HuH-7 (cell line): ENCODE measurements at places on chromosomes 1 and 21.

GRCh38 chr1:10714337-10715114, 81.9 kb downstream of the CASZ1 start:
- no peak for DNase-seq

DNA sequence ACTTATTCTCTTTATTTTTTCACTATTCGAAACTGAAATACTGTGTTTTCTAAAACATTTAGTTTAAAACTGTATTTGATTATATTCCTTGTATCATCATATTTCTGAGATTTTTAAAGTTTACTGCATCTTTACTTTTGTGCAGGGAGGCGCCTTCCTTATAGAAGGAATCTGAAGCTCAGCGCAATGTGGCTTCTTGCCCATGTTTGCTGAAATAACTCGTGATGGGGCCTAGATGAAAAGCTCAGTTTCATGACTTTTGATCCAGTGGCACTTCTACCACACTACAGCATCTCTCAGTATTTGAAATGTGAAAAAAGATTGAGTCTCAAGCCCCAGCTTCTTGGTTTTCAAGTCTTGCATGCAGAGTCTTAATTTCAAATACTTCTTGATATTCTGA, 28.4 kb downstream of the CACHD1 start:
- no peak for DNase-seq

DNA sequence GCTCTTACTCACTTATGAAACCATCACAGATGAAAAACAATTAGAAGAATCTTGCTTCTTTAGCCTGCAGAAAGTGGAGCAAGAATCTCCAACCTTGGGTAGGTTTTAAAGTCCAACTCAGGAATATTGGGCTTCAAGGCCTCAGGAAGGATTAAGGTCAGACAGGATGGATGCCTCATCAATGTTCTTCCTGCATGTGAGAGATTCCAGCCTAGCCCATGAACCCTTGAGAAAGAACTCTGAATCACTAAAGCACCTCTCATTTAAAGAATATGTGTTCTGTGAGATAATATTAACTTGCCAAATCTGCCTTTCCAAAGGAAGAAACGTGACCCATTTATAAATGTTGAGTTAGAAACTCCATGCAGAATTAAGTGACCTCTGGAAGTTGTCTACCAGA, 345.2 kb upstream of the CAMK1G start:
- no peak for DNase-seq

- no peak for DNase-seq
These were observed 977 bp downstream of the TRAF3IP3 start for GRCh38 chr1:209756615-209757445.

DNA sequence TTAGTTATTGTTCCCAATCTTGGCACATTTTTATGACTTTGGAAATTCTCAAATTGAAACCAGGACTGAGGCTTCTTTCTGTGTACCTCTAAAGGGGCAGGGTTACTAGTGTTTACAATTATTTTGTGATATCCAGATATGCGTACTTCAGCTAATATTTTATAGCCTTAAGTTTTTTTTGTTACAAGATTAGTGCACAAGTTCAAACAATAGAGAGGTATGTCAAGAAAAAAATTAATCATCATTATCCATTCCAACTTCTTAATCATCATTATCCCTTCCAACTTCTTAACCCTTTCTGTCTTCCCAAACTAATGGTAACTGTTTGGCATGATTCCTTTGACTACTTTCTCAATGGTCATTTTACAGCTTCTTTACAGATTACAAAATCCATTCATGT, 272.9 kb upstream of the C1orf105 start:
- DNase-seq, result no peak

GRCh38 chr1:224644553-224645154, 28.5 kb downstream of the CNIH3 start:
- peak; percentile 66 for DNase-seq

DNA sequence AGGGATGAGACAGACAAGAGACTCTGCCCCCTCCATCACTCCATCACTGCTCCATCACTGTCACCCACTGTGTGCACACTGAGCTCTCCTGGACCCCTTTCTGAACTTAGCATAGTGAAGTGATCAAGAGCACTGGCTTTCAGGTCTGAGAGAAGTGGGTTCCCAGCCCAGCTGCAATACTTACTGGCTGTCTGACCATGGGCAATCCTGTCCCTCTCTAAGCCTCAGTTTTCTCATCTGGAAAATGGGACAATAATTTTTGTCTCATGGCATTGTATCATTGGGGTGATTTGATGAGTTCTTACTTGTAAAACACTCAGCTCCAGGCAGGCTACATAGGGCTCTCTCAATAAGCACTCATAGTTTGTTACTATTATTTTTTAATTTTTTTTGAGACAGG, 7.5 kb upstream of the RPS6KA1 start:
- DNase-seq, result no peak

DNA sequence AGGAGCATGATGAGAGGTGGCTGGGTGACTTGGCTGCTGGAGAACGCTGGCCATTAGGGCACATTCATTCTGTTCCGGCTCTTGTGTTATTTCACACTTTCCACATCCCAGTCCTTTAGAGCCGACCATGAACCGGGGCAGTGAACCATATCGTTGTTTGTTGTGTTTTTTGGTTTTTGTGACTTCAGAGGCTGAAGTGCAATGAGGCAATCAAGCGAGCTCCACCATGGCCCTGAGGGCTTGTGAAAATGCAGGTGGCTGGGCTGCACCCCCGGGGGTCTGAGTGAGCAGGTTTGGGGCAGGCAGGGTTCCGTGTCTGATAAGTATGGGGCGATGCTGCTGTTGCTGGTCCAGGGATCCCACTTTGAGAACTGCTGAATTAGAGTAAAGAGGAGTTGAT, 23.7 kb downstream of the ABCG1 start:
- no peak for DNase-seq

- no peak for DNase-seq
These were observed 66.7 kb downstream of the MAGI3 start for GRCh38 chr1:113456967-113457366.

- DNase-seq, result no peak
These were observed 50.5 kb downstream of the PRKCZ start for GRCh38 chr1:2100780-2101108.

DNA sequence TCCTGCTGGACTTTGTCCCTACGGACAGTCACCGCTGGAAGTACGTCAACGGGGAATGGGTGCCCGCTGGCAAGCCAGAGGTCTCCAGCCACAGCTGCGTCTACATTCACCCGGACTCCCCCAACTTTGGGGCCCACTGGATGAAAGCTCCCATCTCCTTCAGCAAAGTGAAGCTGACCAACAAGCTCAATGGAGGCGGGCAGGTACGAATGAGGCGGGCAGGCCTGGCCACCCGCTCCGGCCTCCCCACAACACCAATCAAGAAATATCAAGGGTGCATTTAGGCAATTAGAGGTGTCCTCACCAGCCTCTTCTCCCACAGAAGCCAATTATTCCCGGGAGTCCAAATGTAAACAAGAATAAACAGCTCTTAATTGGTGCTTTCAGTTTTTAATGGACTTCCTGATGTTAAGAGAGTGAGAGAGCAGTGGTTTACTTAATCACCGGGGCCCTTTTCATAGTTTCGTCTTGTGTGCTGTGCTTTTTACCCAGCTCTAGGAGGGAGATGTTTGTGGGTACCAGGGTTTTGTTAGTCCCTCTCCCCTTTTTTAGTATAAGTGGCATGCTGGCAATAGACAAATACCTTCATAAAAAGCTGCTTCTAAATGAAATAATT, 10.7 kb downstream of the TBX19 start:
- DNase-seq, result no peak

DNA sequence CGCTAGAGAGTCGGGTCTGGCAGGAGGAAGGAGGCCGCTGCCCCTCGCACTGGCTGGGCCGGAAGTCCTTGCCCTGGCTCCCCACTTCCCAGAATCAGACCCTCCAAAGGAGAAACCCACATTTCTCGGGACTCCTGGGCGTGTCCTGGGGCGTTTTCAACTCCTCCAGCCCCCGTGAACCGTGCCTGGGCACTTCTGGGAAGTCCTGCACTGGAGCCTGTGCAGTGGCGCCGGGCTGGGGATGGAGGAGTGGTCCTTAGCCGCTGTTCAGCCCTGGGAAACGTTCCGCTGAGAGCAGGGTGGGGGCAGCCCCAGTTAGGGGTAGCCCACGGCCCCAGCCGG, 3.0 kb downstream of the IGSF21 start:
- no peak for DNase-seq

DNA sequence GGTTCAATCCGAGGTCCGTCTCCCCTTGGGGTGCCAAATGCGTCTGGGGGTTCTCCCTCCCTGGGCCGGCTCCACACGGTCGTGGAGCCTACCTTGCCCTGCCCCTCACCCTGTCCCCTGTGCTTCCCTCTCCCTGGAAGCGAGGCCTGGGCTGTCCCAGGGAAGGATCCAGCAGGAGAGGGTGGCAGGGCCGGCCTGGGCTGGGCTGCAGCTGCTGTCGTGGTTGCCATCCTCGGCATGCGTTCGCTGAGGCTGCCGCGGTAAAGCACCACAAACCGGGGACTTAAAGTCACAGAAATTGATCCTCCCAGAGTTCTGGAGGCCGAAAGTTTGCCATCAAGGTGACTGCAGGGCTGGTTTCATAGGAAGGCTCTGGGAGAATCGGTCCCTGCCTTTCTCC, 123.0 kb upstream of the TMPRSS2 start:
- no peak for DNase-seq

DNA sequence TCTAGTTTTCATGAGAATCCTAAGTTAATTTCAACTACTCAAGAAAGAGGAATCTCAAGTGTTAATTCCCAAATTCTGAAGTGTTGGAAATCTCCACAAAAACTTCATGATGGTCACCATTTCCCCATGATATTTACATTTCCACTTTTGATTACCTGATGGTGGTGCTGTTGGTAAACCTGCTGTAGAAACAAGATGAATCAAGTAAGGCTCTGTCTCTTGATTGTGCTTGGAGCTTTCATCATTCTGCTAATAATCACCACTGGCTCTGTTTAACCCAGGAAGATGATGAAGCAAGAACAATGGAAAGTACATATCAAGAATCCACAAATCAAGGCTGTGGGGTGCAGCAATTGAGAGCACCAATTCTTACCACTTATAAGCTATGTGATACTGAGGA, 77.8 kb downstream of the C4BPA start:
- no peak for DNase-seq

- no peak for DNase-seq
These were observed 64.6 kb upstream of the TARDBP start for GRCh38 chr1:10947691-10948462.

DNA sequence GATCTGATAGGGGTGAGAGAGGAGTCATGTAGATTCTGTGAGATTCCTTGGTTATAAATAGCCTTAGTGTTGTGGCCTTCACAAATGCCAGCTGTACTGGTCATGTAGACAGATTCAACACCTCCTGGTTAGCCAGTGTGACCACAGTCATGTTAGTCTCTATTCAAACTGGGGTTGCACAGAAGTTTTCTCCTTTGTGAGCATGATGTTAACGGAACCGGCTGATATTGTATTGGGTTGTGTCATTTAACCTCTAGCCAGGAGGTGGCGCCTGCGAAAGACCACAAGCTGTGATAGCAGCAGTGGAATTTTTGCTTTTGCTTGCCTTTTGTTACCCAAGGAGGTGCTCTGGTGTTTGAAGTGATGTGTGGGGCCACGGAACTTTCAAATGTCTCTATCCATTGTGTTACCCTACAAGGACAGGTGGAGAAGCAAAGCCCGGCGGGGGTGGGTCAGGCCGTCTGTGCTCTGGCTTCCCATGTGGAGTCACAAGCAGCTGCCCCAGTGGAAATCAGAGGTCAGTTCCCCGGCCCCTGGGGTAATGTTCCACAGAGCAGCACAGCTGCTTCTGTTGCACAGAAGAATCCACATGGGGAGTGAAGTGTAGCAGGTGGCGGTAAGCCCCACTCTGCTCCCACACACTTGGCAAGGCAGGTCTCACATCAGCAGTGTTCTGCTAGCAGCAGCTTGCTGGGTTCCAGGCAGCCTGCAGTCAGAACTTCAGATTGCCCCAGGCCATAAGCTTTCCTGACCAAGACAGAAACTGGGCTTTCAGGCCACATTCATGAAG, 112.6 kb downstream of the ADAMTS1 start:
- peak; percentile 13 for DNase-seq

GRCh38 chr1:207711285-207711684, 40.6 kb upstream of the CD46 start:
- DNase-seq, result peak; percentile 33

DNA sequence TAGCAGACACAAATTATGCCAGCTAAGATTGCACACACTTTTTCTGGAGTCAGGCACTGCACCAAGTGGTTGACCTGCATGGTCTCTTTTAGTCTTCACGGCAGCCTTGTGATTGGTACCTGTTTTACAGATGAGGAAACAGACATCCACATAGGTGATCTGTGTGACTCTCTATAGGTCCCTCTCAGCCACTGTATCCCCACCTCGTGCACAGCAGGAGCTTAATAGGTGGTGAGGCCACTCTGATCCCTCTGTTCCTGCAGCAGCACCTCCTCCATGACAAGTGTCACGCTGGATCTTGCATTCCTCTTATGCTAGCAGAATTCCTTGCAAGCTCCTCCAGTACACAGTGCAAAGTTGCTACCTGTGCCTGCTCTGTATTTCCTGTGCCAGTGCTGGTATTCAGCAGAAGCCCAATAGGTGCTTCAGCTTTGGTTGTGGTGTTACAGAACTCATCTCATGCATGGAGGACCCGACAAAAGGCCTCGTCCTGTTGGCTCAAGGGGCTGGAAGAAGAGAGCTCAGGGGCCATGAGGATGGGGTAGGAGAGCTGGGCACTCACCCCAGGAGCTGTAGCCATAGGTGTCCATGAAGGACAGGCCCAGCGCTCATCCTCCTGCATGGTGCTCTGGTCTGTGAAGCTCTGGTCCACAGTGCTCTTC, 546.7 kb downstream of the PTPRU start:
- no peak for DNase-seq

DNA sequence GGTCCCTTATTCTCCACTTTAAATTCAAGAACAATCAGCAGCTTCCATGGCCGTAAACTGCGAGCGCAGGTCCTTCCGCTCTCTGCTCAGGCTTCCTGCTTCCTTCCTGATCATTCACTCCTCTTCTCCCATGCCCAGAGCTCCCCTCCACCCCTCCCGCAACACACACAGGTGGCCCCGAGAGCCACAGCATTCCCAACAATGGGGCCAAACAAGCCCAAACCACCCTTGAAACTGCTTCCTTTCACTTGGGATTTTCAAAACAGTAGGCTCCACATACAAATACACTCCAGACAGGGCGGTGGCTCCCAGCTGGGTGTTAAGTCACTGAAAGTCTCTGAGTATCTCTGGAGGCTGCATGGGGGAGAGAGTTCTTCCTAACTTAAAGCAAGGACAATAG, 11.4 kb downstream of the FAM89A start:
- DNase-seq, result no peak
